ENCODE measurements at places on chromosomes 11 and 22.

- no peak for DNase-seq
Measured at GRCh38 chr11:90500922-90501568, 278.2 kb upstream of the CHORDC1 start.

- DNase-seq: no peak
Measured at GRCh38 chr11:124078591-124078990, 36.7 kb upstream of the VWA5A start.

DNA sequence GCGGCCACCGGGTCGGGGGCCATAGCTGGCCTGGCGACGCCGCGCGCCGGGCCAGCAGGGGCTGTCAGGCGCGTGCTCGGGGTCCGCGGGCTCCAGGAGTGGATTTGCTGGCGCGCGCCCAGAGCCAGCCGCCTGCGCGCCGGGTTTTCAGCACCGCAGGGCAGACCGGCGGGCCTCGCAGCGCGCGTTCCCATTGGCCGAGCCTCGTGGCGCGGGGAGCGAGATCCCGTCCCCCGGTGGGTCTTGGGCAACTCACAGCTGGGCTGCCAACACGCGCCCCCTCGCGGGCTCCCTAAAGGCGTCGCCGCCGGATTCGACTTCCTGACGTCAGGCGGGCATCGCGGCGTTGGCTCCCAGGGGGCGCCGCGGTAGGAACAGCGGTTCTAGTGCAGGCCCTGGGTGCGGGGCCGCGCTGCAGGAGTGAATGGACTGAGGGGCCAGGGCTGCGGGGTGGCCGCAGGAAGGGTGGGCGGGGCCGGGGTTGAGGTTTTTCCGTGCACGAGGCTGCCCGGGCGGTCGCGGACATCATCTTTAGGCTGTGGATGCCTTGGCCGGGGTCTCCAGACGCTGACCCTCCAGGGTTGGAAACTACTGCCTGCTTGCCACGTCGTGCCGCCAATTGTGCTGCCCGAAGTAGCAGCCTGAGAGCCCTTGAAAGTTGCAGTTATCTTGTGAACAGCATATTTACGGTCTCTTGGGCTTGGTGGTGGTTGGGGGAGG, at the start of gene FADS1:
FADS1 (minus strand) TSS at position 268 of the 720 bp plus-strand sequence; CDS start at position 194, 74 bp downstream.
- DNase-seq: peak; percentile 97

GRCh38 chr11:130023204-130023603, 20.6 kb upstream of the PRDM10 start:
- DNase-seq: peak; percentile 96

- peak; percentile 22 for DNase-seq
Measured at GRCh38 chr11:109680127-109680526, 258.1 kb downstream of the C11orf87 start.

DNA sequence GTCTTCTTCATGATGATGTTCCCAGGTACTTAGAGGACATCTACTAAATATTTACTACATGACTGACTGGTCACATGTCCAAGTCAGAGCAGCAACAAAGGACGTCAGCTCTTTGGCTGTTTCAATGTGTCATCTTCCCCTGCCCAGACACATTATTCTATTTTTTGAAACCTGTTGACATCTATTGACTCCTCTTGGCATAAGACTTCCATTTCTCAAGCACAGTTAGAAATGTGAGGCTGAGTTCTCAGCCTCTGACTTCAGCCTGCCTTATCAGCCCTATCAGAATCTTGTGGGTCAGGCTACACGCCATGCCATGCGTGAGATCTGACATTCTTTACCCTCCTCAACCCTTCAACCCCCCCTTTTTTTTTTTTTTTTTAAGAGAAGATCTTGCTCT, 63.8 kb downstream of the SC5D start:
- DNase-seq: no peak

- DNase-seq: no peak
Measured at GRCh38 chr11:31943056-31943780, 132.1 kb upstream of the PAX6 start.

DNA sequence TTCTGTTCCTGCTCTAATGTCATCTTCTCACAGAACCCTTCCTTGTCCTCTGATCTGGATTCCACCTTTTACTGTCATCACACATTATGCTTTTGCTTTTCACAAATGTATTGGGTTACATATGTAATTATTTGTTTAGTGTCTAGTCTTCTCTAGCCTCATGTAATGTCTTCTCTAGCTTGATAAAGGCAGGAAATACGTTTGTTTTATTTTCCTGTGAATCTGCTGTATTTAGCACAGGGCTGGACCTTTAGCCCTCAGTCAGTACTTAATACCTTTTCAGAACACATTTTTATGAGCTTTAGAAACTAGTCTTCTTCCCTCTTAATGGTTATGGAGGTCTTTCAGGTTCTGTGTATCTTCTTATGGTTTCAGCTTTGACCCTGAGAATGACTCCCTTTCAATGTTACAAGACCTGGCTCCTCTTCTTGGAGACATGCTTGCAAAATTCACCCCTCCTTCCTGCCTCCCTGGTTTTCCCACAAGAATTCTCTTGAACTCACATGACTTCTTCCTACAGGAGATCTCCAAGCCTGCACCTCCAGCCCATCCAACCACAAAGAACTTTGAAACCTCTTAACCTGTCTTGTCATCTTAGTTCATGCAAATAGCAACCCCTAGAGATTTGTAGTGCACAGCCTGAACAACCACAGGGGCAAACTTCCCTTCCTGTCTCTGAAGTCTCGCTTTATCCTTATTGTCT, 132.7 kb upstream of the DDI1 start:
- DNase-seq: no peak

GRCh38 chr11:71418643-71419042, 29.6 kb downstream of the DHCR7 start:
- no peak for DNase-seq

DNA sequence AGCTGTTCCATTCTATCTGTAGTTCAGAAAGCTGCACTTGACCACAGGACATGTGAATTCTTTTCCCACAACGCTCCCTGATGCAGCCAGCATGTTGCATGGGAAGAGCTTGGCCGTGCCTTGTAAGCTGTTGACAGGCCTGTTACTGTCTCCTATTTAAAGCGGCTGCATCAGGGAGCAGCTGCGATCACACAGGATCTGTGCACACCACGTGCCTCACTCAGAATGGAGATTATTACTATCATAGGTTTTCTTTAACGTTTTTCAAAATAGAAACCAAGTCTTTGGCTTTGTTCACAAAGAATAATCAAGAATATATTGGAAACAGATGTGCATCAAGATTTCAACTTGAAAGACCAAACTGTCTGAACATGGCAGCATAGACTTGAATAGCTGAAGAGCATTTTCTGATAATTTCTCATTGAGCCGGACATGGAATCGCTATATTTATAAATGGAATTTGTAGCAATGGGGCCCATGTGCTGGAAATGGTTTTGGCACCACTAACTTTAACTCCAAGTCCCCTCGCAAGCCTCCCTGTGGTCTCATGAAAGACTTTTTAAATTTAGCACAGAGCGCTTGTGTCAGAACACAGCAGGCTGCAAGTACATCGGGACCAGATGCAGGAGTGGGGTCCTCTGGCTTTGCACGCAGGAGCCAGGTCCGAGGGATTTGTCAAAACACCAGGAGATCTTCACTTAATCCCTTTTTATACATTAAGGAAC, 40.8 kb upstream of the MYO18B start:
- no peak for DNase-seq

GRCh38 chr11:24078018-24078417, 418.8 kb upstream of the LUZP2 start:
- peak; percentile 45 for DNase-seq

- DNase-seq: no peak
Measured at GRCh38 chr11:45576461-45577215, 88.8 kb downstream of the CHST1 start.

GRCh38 chr11:68890490-68891231, 13.0 kb downstream of the MRPL21 start:
- DNase-seq: no peak

- no peak for DNase-seq
Measured at GRCh38 chr11:8017894-8018483, 30.9 kb downstream of the EIF3F start.

DNA sequence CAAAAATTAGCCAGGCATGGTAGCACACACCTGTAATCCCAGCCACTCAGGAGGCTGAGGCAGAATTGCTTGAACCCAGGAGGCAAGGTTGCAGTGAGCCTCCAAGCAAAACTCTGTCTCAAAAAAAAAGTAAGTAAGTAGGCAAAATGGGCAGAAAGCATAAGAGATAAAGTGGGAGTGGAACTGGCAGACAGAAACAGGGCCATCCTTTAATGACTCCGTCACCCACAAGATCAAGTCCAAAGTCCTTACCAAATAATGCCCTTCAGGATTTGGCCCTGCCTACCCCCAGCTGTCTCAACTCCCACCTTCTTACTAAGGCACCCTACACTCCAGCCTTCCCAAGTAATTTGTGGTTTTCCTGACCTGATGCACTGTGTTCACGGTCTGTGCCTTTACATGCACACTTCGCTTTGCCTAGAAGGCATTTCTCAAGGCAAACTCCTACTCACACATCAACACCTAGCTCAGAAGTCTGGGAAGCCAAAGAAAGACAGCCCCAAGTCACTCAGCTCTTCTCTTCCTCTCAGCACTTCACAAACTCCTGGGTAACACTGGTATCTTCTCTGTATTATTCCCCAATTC, 6.1 kb downstream of the MAPK1 start:
- no peak for DNase-seq

GRCh38 chr11:2801711-2802388, 83.7 kb downstream of the CDKN1C start:
- no peak for DNase-seq

GRCh38 chr11:9815486-9816136, 151.7 kb downstream of the SWAP70 start:
- DNase-seq: peak; percentile 89

DNA sequence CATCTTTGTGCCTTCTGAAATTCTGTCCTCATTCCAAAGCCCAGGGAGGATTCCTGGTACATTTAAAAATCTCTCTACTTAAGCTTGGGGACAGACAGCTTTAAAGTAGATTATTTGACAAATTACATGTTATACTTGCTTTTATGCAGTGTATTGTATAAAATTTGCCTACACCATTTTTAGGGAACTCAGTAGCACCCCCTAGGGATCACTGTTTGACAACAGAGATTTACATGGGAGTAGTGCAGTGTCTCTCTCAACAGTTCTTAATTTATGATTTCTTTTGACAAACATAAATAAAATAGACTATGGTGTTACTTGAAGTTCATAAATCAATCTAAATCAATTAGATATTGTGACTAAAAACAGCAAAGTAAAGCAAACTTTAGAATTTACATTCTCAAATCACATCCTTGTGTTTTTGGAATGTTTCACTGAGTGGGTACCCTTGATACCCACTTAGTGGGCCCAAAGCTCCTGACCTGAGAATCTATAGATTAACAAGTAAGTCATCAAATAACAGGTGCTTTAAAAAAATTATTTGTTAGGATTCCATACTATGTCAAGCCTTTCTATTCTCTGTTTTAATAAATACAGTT, 428.8 kb downstream of the DYNC2H1 start:
- DNase-seq: peak; percentile 30

- no peak for DNase-seq
Measured at GRCh38 chr11:5968394-5968793, at the start of gene OR56A5. OR56A5 (minus strand) TSS chr11:5968494; CDS start chr11:5968494, 0 bp downstream.

DNA sequence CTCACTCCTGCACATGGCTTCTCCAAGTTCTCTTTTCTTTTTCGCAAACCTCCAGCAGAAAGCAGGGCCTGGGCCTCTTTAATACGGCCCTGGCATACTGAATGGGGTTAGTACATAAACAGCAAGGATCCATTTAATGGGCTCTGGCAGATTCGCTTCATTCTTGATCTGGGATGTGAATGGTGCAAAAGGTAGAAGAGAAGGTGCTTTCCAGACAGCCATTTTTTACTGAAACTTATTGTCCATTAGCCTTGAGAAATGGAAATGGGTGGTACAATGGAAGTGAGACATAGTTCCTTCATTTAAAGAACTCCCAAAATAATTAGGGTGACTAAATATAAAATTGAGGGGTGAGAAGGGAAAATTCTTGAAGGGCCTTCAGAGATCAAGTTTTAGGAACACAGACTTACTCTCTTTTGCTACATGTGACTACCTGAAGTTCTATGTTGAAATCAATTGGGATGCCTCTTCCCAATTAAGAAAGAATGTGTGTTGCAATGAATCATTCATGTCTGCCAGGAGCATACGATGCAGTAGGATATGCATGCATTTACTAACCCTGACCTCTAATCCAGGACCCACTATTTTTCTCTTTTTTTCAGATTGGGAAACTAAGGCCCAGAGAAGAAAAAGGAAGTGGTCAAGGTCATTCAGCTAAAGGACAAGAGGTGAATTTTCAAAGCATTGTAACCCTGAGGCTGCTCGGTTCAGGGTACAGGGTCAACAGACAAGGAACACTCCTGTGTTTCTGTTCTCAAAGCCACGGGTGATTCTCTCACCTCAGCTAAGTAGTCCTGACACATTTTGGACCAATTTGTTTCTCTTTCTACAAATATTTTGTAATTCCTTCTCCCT, 144.1 kb downstream of the BBOX1 start:
- peak; percentile 30 for DNase-seq

GRCh38 chr11:65211293-65212105, 29.8 kb downstream of the CAPN1 start:
- no peak for DNase-seq

- no peak for DNase-seq
Measured at GRCh38 chr11:45860348-45860747, 13.1 kb downstream of the CRY2 start.

GRCh38 chr11:36824349-36824748, 226.3 kb upstream of the RAG2 start:
- no peak for DNase-seq

GRCh38 chr11:59144096-59144495, 1.4 kb downstream of the FAM111A start:
- DNase-seq: no peak

DNA sequence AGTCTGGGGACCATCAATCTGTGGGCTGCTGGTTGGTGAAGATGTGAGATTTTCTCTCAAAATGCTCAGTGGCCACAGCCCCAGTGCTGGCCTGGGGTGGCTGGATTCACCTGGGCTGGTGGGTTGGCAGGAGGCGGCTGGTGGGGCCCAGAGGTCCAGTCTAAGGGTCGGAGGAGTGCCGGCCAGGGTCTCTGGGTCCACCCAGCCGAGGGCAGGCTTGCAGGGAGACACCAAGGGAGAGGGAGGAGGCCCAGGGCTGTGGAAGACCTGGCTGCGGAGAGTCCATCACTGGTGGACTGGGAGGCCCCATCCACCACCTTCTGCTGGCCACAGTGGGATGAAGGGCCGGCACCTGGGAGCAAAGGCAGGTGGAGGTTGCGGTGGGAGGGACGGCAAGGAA, 582 bp upstream of the SHANK3 start:
- DNase-seq: no peak

Measured in HCEC 1CT (cell line).